Activated CD4-positive, alpha-beta T cell treated with anti-CD3 and anti-CD28 coated beads, Interleukin-2, amount 50 U/mL, for 1 hour (primary cell): ENCODE measurements at places on chromosomes 16 and 17.

GRCh38 chr17:11795906-11796305, 197.6 kb downstream of the DNAH9 start:
- DNase-seq = no peak

DNA sequence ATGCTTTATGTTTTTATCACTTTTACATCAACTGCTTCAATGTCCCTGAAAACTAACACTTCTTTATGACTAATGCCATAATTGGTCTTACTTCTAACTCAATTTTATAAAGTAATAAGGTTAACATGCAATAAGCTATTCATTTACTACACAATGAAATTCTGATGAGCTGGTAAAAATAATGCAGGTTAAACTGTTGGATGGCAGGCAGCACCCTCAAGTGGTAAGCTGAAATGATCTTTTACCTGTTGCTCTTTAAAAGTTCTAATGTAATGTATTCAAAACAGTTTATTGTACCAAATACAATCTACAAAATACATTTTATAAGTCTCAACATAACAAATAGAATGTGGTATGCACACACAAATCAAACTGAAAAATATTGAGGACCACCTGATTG, 1280.3 kb downstream of the CDH8 start:
- no peak for DNase-seq

- DNase-seq = no peak
Measured at GRCh38 chr17:77442976-77443747, 302.4 kb downstream of the SEC14L1 start.

GRCh38 chr17:40107522-40108174, 7.3 kb upstream of the NR1D1 start:
- no peak for DNase-seq

DNA sequence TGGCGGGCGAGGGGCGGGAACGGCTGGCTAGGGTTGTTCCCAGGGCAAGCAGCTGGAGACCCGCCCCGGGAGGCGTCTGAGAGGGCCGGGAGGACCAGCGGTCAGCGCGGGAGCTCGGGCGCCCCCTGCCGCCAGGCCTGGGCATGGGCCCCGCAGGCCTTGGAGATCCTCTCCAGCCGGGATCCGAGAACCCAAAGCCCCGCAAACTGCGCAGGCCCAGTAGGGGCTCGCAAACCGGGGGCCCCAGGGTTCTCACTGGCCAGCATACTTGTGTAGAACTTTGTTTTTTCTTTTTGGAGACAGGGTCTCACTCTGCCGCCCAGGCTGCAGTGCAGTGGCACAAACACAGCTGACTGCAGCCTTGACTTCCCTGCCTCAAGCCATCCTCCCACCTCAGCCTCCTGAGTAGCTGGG, 20.8 kb upstream of the ZNF423 start:
- DNase-seq = no peak

- peak; percentile 20 for DNase-seq
Measured at GRCh38 chr17:4940555-4941318, 669 bp downstream of the RNF167 start.

- no peak for DNase-seq
Measured at GRCh38 chr16:79981814-79982213, 381.3 kb upstream of the MAF start.

DNA sequence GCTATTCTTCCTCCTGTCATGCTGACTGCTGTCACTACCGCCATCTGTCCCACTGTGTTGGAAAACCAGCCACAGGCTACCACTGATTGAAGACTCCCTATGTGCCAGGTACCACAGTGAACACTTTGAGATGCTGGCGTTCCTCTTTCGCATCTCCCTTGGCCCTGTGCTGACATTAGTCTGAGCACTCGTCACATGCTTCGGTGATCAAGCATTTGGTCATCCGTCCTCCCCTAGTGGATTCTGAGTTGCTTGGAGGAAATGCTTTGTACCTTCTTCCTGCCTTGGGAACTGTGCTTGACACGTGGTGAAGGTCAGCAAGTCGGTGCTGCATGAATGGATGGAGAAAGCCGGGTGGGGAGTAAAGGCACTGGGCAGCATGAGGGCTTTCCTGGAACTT, 260.1 kb downstream of the SNX29 start:
- no peak for DNase-seq

DNA sequence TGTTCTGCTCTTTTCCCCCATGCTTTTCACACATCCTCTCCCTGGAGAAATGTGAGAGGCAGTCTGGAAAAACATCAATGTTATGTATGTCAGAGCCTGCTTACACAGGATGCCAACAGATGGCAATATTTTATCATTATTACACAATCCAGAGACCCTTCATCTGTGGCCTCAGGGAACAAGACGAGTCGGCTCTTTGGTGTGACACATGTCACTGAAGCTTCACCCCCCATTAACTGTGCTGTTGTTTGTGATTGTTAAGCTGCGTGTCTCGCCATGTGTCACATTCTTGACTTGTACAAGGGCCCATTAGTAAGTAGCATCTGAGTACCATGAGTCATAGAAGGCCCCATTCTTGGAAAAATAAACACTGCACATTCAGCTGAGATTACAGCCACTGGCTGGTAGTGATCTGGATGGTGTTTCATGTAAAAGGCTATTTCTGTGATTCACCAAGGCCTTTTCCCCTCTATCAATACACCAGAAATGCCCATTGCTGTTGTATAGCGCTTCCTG, 682.1 kb upstream of the SOX9 start:
- DNase-seq = no peak

DNA sequence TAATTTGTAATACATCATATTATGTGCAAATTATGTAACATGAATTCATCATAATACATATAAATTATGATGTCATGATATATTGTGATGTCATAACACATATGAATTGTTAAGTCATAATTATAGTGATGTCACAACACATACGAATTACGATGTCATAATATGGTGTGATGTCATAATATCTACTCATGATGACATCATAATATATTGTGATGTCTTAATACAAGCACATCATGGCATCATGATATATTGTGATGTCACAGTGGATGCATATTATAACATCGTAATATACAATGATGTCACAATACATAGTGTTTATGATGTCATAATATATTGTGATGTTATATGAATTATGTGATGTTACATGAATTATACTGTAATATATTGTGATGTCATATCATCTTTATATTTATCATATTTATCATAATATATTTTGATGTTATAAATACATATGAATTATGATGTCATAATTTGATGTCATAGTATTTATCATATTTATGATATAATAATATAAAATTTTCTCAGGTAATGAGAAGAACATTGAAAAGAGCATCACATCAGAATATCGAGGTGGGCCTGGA, 1793.0 kb downstream of the TP53TG3F start:
- DNase-seq = no peak

DNA sequence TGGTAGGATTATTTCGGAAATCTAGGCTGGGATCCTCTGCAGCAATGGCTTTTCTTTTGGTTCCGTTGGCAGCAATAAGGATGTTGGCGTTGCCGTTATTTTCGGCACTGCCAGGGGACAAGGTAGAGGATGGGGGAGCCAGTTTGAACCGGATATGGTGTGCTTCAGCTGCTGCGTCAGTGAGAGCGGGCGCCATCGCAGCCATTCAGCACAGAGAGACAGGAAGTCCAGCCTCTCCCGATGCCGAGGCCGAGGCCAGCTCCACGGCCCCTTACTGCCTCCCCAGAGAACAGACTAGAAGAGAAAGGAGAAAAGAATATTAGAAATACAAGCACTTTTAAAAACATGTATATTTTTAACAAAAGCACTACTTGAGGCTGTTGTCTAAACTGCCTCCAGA, 21.3 kb downstream of the KANSL1 start:
- no peak for DNase-seq

DNA sequence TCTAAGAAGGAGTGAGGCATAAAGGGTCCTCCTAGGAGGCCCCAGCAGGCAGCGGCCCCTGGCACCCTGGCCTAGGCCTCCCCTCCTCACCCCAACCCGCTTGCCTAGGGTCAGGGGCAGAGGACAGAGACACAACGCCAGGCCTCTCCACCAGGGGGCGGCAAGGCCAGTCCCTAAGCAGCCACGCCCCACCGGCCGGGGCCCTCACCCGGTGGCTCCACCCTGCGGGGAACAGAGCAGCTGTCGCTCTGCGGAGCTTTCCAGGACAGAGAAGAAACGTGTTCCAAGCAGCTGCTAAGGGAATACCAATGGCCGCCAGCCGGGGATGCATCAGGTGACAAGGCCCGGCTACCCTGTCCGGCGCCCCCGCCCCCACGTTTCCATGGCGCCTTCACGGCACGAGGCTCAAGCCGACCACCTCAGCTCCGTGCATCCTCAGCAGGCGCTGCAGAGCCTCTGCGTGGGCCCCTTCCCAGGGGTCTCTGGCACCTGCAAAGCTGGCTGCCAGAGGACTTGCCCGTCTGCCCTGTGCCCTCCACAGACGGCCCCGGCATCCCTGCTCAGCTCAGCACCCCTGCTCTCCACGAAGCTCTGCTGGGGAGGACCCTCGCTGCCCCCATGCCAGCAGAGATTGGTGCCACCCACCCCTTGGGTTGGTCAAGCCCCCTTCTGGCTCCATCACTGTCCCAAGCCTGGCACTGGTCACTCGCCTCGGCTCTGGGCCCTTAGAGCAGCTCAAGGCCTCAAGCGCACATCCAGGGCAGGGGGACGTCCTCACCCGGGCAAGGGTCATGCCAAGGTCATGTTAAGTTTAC, 5.6 kb downstream of the ZNF598 start:
- peak; percentile 89 for DNase-seq

GRCh38 chr17:28487881-28488532, 14.6 kb downstream of the SLC13A2 start:
- DNase-seq = no peak

- no peak for DNase-seq
Measured at GRCh38 chr17:28363776-28364650, 986 bp downstream of the SEBOX start.

GRCh38 chr17:4945176-4945943, 3.0 kb downstream of the PFN1 start:
- DNase-seq = peak; percentile 72

DNA sequence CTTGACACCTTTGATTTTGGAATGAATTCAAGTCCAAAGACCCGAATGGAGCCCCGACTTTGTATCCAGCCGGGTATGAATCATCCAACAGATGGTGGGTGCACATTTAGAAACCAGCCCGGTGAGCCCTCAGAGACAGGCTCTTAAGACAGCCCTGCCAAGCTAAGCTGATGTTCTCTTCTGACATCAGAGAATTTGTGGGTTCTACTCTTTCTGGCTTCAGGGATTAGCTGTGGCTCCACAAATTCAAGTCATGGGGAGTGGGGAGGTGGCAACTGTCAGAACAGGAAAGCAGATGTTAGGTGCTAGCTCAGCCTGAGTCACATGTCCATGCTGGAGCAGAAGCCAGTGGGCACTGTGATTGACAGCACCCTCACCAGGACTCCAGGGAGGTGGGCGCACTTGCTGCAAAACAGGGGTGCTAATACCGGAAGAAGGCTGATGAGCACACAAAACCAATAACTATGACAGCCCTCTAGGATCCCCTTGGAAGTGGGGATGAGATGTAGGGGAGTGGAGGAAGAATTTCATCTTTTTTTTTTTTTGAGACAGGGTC, 31.4 kb upstream of the XYLT2 start:
- DNase-seq = no peak

- DNase-seq = no peak
Measured at GRCh38 chr17:27907976-27908558, 14.9 kb upstream of the LYRM9 start.

DNA sequence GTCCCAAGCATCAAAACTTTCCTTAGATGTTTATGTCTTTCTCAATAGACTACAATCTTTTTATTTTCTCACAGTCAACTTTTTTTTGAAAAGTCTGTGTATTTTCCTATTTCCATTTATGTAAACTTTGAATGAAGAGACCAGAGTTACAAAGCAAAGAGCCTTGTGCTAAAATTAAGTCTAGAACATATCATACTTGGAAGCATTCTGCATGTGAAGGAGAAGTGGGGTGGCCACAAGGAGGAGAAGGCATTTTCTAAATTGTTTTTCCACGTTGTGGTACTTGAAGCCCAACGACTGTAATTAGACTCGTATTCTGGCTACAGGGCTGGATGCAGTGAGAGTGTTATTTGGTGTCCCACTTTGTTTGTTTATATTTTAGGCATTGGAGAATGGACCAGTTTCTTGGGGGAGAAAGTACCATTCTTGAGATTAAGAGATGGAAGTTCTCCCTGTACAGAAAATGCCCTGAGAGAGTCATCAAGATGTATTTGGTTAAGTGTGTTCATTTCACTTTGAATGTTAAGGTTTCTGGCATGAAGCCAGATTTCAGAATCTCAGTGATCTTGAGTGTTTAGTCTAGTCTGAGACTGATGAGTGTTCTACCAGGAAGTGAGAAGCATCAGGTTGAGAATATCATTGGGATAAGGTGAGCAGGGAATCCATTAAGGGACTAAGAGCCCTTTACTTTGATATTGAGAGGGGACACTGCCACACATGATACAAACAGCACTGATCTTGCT, 71.6 kb downstream of the MAP2K6 start:
- DNase-seq = no peak

GRCh38 chr17:75721463-75722011, 278 bp downstream of the ITGB4 start:
- DNase-seq = no peak

DNA sequence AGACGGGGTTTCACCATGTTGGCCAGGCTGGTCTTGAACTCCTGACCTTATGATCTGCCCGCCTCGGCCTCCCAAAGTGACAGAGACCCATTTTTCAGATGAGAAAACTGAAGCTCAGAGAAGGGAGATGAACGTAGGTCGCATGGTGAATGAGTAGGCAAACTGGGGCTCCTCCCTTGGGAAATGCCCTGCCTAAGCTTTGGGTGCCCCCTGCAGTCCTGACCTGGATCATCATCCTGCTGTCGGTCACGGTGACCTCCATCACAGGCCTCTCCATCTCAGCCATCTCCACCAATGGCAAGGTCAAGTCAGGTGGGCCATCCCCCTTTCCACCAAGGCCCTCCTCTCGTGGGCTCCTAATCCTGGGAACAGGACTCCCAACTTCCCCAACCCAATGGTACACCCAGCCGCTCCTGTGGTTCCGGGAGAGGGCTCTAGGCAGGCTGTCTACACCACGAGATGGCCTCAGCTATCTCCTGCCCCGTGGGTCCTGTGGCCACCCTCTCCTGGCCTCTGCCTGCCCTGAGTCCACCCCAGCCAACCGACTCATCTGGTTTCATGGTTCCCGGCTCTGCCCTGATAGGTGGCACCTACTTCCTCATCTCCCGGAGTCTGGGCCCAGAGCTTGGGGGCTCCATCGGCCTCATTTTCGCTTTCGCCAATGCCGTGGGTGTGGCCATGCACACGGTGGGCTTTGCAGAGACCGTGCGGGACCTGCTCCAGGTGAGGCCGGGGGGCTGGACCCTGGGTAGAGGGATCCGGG, 4.7 kb downstream of the SLC12A3 start:
- peak; percentile 29 for DNase-seq

DNA sequence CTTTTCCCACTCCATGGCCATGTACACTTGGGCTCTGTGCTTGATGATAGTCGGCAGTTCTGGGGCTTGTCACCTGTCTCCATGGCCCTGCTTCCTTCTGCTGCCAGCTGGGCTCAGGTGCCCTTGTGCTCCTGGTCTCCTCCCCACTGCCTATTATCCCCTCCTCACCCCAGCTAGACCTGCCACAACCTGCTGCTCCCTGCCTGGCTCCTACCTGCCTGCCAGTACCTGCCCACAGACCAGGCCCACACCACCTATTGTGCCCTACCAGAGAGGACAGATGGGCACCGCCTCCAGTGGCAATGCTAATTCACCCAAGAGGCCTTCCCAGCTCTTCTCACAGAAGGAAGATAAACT, 538 bp upstream of the RAPGEFL1 start:
- no peak for DNase-seq
